Skeletal muscle cell (primary cell): ENCODE measurements at places on chromosomes 1 and 21.

DNA sequence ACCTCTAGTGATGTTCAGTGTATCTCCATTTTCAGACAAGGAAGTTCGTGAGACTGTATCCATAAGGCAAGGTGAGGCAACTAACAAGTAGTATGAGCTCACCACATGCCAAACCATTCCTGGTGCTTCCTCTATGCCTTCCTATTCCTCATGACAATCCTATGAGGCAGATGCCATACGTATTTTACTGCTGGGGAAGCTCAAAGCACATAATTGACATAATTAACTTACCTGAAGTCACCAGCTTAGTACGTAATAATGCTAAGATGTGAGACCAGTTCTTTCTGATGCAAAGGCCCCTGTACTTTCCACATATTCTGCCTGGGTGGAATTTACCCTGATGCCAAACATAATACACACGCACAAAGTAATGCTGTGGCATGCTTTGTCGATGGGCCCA, 83.6 kb upstream of the NFIA start:
- no peak for DNase-seq

DNA sequence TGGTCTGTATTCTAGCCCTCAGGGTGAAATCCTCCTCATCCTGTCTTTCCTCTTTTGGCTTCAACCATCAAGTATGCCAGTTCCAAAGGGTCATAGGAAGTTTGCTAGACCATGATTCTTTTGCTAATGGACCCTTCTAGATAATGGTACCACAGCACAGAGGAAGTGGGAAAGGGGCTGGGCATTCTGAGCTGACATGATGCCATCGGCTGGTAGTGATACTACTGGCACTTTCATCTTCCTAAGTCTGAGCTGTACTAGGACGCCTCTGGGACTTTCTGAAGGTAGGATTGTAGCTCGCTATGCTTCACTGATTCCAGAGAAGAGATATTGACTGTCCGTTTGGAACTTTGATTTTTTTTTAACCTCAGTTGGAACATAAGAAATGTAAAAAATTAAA, 11.4 kb downstream of the FASLG start:
- no peak for DNase-seq

- no peak for DNase-seq
Observed at GRCh38 chr1:224378855-224379631, 22.4 kb downstream of the CNIH4 start.

- DNase-seq, result no peak
Observed at GRCh38 chr1:218376722-218377121, 31.6 kb downstream of the TGFB2 start.

DNA sequence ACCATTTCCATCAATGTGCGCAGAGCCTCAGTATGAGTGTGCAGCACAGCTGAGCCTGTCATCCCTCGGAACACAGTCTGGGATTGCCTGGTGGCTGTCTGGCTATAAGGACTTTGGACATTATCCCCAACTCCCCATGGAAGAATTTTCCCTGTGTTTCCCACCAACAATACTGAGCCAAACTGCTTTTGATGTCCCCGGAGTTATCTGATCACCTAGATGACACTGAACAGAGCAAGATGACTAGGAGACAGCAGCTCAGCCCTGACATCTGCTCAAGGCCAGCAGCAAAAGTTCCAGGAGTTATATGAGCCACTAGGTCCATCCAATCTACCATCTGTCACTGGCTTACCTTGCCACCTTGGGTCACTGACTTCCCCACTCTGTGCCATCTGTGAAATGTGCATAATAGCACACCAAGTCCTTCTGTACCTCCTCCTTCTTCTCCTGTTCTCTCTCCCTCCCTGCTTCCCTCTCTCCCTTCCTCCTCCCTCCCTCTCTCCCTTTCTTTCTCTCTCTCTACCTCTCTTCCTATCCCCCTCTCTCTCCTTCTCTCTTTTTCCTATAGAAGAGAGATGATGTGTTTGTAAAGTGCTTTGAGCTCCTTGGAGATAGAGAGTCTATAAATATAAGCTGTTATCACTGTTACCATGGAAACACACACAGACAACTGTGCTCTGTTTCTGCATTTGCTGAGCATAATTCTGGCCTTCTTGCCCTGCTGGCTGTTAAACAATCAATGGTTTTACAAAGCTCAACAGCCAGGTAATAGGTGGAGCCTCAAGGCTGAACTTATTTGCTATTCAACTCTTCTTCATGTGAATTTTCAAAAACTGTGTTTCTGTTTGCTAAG, 19.7 kb upstream of the ATP1B1 start:
- DNase-seq, result no peak

- DNase-seq, result no peak
Observed at GRCh38 chr1:16011936-16012589, 5.8 kb downstream of the HSPB7 start.

DNA sequence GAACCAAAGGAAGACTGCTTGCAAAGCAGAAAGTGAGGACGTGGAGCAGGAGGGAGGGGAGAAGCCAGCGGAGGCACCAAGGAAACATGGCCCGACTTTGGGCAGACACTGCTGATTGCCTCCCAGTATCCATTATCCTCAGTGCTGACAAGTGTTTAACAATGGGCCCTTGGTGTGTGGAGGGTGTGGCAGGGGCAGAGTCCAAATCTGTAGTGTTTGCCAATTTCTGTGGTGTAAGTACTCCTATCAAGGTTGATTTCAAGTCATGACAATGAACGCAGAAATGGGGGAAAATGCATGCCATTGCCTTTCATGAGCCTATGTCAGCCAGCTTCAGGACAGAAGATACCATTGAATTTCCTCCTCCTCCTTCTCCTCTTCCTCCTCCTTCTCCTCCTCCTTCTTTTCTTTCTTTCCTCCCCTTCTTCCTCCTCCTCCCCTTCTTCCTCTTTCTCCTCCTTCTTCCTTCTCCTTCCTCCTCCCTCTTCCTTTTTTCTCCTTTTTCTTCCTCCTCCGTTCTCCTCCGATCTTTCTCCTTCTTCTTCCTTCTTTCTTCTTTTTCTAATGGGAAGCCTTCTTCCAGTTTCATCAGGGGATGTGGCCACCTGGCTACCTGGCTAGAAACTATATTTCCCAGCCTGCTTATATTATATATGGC, 10.3 kb upstream of the PHC2 start:
- DNase-seq, result no peak
